T-helper 1 cell (primary cell): ENCODE measurements at places on chromosomes 4 and X.

DNA sequence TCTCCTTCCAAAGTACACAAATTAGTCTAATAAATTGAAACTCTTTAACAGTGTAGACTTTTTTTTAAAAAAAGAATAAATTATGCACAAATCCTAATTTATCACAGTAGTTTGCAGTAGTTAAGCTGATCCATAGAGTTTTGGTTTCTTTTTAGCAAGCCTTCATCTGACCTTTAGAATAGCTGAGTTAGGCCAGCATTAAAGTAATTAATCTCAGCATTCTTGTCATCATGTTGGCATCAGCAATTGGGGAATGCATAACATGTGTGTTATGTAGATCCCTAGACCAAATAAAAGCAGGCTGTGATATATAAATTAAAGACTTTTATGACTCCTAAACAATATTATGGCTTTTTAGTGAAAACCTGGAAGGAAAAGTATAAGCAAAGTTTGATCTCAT lies 426.5 kb upstream of the PABPC4L start:
- DNase-seq = no peak

DNA sequence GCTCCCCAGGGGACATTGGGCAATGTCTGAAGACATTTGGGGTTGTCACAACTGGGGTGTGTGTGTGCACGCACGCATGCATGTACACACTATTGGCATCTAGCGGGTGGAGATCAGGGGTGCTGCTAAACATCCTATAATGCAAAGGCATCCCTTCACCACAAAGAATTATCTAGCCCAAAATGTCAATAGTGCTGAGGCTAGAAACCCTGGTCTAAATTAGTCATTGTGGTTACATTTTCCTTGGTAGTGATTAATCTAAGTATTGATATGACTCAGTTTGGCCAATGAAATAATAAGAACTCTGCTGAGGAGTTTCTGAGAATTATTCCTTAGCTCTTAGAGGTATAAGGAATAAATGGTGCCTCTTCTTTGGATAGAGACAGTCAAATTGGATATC lies 200.2 kb downstream of the CLCN4 start:
- DNase-seq = no peak

DNA sequence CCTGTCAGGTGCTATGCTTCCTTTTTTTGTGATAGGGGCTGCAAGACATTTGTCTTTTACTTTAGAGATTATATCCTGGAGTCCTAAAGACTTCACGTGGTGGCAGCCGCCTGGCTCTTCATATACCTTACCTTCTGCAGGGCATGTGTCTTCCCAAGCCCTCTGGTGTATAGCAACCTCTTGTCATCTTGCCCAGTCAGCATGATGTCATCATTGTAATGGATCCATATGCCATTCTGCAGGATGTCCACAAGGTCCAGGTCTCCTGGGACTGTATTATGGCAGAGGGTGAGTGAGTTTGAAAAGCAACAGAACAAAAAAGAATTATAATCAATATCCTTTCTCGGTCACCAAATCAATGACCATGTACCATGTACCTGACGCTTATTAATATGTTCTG lies 82.2 kb upstream of the SCOC start:
- DNase-seq = no peak

DNA sequence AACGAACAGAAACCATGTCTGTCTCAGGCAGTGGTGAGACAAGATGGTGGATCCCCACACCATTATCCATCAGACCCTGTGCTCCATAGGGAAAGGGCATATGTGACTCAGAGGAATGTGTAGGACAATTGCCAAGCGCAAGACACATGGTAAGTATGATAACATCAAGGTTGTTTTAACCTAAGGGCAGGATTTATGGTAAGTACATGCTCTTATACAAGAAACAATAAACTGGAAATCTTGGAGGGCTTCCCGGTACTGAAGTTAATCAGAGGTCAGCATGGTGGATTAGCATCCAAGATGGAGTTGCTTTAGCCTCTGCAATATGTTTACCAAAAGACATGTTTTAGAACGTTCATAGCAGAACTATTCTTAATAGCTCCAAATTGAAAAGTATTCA lies 355.0 kb downstream of the PPP1R2C start:
- DNase-seq = no peak

DNA sequence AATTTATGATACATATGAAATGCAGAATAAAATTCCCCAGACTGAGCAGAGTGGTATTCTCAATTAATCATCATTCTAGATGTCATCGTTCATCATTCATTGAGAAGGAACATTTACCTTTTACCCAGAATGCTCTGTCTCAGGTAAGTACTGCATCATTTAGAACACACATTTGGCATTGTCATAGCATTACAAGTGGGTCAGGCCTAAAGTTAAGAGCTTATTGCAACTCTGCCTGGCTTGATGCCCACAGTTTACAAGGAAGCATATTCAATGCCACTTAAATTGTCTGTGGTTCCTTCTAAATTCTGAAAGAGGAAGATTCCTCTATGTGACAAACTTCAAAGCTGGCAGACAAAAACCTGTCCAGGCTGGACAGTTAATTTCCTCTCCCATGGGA lies 87.3 kb downstream of the CAMK2D start:
- no peak for DNase-seq

GRCh38 chr4:2745981-2746806 lies 9.9 kb downstream of the TNIP2 start:
- DNase-seq = peak; percentile 69

DNA sequence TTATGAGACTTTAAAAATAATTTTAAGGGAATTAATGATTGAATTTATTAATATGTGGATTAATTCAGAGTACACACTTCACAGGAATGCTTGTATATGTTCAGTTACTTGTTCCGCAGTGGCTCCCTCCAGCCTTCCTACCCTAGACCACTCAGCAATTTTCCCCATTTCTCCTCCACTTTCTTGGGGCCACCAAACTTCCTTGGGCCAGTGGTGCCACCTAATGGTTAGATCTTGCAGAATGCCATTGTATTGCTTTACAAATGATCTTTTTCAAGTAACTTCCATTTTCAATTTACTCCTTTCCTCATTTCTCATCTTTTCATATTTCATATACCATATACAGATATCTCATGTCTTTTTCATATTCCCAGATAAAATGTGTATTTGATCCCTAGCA lies 3.6 kb upstream of the RNF175 start:
- DNase-seq = no peak

- no peak for DNase-seq
Observed at GRCh38 chr4:126369076-126369475, 1054.3 kb downstream of the FAT4 start.

DNA sequence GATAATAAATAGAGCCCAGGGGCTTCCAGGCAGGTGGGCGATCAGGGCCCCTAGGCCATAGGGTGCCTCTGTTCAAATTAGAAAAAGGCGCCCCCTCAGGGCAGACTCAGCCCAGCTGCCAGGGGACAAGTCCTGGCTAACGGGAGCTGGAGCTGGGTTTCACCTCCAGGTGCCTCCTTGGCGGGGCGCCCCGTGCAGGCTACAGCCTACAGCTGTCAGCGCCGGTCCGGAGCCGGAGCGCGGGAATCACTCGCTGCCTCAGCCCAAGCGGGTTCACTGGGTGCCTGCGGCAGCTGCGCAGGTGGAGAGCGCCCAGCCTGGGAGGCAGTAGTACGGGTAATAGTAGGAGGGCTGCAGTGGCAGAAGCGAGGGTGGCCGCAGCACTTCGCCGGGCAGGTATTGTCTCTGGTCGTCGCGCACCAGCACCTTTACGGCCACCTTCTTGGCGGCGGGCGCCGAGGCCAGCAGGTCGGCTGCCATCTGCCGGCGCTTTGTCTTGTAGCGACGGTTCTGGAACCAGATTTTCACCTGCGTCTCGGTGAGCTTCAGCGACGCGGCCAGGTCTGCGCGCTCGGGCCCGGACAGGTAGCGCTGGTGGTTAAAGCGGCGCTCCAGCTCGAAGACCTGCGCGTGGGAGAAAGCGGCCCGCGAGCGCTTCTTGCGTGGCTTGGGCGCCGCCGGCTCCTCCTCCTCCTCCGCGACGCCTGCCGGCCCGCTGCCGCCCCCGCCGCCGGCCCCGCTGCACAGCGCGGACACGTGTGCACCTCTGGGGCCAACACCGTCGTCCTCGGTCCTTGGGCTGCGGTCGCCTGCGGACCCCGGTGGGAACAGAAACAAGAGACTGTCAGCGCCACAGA lies 2.4 kb downstream of the NKX3-2 start:
- DNase-seq = no peak

DNA sequence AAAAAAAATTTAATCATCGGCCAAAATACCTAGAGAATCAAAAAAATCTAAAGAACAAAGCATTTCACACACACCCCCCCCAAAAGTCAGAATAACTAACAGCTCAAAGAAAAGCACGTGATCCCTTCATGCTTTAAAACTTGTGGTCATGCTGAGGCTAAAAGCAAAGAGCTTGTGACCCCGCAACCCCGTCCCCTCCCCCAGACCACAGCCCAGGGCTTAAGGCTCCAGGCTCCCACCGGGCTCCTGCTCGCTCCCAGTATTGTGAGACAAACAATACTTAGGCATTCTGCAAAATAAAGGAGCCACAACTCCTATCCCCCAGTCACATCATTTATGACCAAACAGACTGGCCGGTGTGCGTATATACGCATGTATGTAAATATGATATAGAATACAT lies 62.1 kb upstream of the CCDC160 start:
- DNase-seq = no peak

GRCh38 chr4:38647101-38647819 lies 16.7 kb upstream of the KLF3 start:
- DNase-seq = no peak

- no peak for DNase-seq
Observed at GRCh38 chr4:179291657-179292056, 1849.4 kb upstream of the AGA start.

GRCh38 chr4:20456407-20456806 lies 204.7 kb downstream of the SLIT2 start:
- DNase-seq = no peak

DNA sequence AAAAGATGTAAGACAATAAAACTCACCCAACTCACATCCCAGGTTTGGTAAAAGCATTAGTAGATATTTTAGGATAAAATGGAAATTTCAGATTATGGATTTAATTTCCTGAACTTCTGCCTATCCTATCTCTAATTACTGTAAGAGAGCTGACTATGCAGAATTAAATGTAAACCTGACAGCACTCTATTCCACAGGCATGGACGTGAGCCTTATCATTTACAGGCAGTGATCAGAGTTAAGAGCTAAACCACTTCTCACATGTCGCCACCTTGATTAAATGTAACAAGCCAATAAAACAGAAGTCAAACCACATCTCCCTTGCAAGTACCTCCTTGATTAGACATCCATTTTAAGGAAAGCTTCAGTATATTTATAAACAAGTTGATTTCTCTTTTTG lies 97.5 kb upstream of the CBR4 start:
- no peak for DNase-seq

GRCh38 chr4:80454040-80454439 lies 118.5 kb downstream of the CFAP299 start:
- no peak for DNase-seq

DNA sequence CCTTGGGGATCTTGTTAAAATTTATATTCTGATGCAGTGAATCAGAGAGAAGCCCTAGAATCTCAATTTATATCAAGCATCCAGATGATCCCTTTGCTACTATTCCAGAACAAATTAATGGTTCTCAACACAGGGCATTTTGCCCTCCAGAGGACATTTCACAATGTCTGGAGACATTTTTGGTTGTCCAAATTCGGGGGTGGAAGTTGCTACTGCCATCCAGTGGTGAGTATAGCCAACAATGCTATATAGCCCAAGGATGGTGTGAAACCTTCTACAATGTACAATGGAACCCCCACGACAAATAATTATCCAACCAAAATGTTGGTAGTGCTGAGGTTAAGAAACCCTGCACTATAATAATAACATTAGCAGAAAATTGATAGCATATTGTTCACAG lies 2440.0 kb downstream of the PCDH7 start:
- DNase-seq = no peak

DNA sequence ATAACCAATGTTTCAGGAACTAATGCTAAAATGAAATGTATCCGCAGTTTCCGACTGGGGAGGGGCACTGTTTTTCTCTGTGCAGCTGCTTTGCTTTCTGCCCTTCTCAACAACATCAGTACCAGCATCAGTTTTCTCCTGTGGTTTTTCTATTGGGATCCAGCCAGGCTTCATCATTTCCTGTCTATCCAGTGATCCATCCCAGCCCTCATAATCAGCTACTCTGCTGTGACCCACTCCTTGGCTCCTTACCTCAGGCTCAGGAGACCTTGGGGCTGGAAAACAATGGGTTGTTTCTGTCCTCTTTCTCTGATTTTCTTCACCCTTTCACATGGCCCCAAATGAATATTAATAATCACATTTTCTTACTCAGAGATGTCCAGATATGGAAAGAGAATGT lies 222.2 kb upstream of the DKK2 start:
- DNase-seq = no peak

- DNase-seq = no peak
Observed at GRCh38 chr4:161238033-161238432, 925.8 kb downstream of the FSTL5 start.

DNA sequence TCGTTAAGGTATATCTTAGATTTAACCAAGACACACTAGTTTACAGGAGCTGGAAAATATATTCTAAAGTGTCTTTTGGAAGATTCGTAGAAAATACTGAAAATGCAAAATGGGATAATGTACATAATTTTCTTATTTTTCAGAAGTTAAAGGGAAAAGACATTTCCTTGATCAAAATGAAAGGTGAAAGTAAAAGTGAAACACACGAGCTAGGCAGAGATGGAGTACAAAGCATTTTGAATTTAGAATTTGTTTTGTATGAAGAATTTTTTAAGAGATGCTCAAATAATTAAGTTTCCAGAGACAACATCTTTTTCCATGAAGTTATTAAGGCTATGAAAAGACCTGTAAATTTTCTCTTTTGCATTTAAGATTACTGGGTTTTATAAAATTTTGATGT lies 2192.6 kb upstream of the AGA start:
- no peak for DNase-seq

DNA sequence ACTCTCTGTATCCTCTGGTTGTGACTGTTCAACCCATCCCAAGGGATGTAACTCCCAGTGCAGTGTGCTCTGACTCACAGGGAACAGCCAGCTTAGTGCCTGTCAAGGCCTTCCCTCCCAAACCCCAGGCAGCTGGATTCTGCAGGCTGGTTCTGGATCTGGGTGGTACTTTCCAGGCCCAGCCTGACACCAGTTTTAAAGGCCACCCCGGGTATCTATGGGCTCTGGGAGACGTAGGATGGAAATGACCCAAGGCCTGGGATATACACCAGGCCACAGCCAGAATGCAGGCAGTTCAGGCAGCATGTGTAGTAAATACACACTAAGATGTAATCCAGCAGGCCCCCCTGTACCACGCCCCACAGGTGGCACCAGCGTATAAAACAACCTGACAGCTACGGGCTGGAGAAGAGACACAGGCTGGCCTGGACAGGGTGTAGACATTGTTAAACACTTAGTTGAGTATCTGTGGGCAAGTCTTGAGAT lies 64.2 kb downstream of the SPINK2 start:
- DNase-seq = no peak

GRCh38 chrX:30880058-30880457 lies 9.0 kb downstream of the TAB3 start:
- no peak for DNase-seq

GRCh38 chr4:34000356-34000755 lies 2244.0 kb downstream of the ARAP2 start:
- DNase-seq = no peak

DNA sequence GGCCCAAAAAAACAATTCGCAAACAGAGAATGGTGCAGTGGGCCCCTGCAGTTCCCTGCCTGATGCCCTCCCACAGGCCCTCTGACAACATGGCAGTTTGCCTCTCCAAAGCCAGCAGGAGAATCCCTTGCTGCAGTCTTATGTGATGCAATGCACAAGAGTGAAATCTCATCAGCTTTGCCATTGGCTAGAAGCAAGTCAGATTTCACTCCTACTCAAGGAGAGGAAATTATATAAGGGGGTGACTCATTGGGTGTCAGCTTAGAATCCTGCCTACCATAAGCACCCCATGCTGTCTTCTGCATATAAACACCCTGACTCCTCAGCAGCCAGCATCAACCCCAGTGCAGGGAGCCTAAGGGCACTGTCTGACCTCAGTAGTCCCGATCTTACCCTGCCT lies 157.3 kb upstream of the LDB2 start:
- no peak for DNase-seq
